ENCODE measurements at places on chromosomes 3 and 15.

DNA sequence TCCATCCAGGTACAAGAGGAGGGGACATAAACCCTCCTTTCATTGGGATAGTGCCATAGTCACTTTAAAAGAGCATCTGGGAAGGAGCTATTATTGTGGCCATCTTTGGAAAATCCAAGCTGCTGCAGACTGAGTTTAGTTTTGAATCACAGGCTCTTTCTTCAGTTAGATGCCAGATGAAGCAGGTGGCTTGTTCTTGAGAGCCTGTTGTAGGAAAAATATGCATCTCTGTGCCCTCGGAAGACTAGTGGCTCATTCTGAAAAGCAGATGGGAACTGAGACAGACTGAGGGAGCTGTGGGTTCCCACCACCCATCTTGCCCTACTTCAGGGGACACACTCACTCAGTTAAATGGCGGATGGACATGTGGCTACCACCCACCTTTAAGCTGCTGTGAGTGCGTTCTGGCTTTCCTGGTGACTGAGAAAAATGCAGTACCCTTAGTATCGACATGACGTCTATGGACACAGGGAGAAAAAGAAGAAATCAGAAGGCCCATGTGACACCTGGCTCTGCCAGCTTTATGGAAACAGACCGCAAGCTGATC is 50.2 kb downstream of the RARB start:
- DNase-seq, result no peak

DNA sequence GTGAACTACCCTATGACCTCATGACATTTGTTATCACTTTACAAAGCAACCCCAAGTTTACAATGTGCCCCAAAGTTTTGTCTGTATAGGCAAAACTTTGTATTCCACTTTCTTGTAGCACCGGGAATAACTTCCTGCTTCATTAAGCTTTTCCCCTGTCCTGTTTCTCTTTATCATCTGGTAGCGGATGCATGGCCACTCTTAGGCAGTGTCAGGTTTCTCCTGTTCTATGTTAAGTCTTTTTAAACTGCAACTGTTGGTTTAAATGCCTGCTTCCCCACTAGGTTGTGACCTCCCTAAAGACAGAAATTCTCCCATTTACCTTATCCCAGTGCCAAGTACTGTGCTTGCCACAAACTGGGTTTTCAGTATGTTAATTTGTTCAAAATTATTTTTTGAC is 433.6 kb upstream of the DPH6 start:
- no peak for DNase-seq

DNA sequence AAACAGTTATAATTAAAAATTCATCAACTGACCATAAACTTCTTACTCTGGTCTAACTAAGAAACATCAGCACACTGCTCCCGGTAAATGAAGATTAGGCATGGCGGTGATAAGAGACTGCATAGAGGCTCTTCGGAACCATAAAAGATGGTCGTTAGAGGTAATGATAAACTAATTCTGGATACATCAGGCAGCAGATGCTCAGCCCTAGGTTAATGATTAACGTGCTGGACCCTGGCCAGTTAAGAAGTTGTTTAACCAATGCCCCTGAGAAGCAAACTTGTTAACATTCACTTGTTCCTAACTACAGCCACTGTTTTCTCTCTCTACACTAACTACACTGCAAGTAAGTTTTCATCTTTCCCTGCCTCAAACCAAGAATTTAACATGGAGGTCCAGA is 111.5 kb downstream of the PDZRN3 start:
- DNase-seq, result no peak

DNA sequence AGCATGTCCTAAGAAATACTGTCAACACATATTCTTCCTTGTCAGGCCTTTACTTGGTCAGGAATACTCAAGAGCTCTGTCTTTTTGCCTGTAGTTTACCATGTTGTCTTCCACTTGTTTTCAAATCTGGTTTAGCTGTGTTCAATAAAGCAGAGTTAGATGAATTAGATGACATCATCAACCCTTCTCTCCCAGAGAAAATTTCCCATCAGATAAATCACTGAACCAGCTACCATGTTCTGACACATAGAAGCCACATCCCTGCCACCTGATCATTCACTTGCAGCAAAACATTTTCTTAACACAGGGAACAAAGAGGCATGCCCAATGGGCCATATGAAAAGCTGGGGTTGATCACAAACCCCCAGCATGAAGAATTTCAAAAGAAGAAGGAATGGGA is 42.1 kb downstream of the TERC start:
- DNase-seq, result no peak

DNA sequence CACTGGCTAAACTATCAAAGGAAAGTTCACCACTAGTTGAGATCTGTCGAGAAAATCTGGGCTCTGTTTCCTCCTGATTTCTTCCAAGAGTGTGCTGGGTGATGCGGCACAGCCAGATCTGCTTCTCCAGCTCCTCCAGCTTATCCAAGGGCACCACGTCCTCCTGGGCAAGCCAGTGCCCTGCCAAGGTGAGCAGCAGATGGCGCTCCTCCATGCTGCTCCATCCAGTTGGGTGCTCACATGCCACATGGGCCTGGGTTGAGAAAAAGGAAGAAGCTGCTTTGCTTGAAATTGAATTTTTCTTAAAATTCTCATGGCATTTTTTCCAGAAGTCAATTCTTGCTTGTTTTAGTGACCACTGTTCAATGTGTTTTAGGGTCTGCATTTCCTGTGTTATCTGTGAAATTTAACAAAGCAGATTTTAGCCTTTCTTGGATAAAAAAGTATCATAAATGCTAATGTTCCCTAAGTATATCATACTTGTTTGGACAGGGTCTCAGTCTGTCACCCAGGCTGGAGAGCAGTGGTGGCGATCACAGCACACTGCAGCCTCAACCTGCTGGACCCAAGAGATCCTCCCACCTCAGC is 47.3 kb downstream of the EIF3J start:
- peak; percentile 71 for DNase-seq

Measured in CD4-positive, alpha-beta T cell (primary cell).